ENCODE measurements at places on chromosomes 13 and 19. TPM values are rescaled to one million over a fixed set of nuclear protein-coding genes. Genes with fewer than 3 reads are reported as not detected.

GRCh38 chr19:1783354-1783753 is 28.7 kb downstream of the ATP8B3 start:
- DNase-seq, result no peak

- DNase-seq, result no peak
Measured at GRCh38 chr19:15479391-15480345, at the start of gene PGLYRP2. TSS of gene PGLYRP2 (minus strand) at chr19:15479501. CDS start at chr19:15479371, 130 bp downstream.

FBN3 gene
- total RNA-seq, result not detected

CEACAM16 gene
- not detected for total RNA-seq

ZNF600 gene
- 3.3 TPM for total RNA-seq

GRCh38 chr13:35712907-35713761 is 236.6 kb upstream of the MAB21L1 start:
- DNase-seq, result no peak

All from dermis microvascular lymphatic vessel endothelial cell (primary cell).